CD4-positive, alpha-beta memory T cell (primary cell): ENCODE measurements at places on chromosomes 13 and 19. TPM values are rescaled to one million over a fixed set of nuclear protein-coding genes. Genes with fewer than 3 reads are reported as not detected.

The TMEM255B gene
- 1.00 TPM for total RNA-seq

The LILRA1 gene
- total RNA-seq, result not detected

The ATP4B gene
- not detected for total RNA-seq

The GFY gene
- not detected for total RNA-seq

- no peak for DNase-seq
- no peak overlapping the region for H3K4me3 ChIP-seq
- H3K4me1 ChIP-seq, result no peaks in the 10 kb centered on the region
- no peak overlapping the region for H3K27ac ChIP-seq
- H3K36me3 ChIP-seq, result no peaks in the 10 kb centered on the region
- no peaks in the 10 kb centered on the region for H3K27me3 ChIP-seq
Measured at GRCh38 chr19:35789195-35789977, 14.0 kb downstream of the ARHGAP33 start.

DNA sequence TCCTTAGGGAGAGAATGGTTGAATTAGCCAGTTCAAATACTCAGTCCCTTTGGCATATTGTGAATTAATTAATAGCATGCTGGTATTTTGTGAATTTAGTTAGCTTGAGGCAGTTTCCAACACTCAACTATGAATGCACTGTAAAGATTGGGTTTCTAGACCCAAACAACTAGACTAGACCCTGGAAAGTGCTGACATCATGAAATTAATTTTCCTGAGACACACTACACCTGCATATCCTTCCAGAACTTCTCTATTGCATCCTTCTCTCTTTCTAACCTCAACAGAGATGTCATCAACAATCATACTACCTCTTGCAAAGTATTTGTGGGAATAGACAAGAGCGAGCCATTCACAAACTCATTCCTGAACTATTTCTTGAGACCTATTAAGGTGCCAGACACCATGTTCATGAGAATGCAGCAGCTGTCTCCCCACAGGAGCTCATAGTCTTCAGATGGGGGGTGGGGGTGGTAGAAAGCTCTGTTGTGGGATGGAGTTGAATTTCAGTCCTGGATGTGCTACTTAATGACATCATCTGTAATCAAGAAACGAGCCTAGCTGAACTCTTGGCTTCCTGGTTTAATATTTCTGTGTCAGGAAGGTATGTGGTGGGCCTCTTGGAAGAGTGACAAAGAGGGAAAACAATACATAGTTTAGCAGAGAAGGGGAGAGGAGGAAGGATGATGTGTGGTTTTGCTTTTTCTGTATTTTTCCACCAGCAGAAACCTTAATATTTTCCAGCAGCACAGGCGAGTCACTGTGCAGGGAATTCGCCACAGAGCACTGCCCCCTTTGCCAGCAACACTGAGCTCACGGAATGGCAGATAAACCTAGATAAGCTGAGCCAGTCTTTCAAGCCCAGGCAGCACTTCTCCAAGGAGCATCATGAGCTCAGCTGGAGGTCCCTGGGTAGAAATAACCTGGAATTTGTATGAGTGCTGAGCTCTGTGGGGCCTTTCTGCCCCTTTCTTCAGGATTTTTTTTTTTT lies 53.1 kb upstream of the CYSLTR2 start:
- H3K27me3 ChIP-seq, result no peaks in the 10 kb centered on the region
- no peaks in the 10 kb centered on the region for H3K4me1 ChIP-seq
- no peak overlapping the region for H3K4me3 ChIP-seq
- DNase-seq, result no peak
- no peak overlapping the region for H3K27ac ChIP-seq
- no peaks in the 10 kb centered on the region for H3K36me3 ChIP-seq

GRCh38 chr19:51901860-51902259 lies 3.0 kb downstream of the ZNF649 start:
- DNase-seq, result no peak
- peaks cover 32% of the 10 kb centered on the region for H3K36me3 ChIP-seq
- no peaks in the 10 kb centered on the region for H3K27me3 ChIP-seq
- peaks cover 9% of the 10 kb centered on the region for H3K4me1 ChIP-seq

DNA sequence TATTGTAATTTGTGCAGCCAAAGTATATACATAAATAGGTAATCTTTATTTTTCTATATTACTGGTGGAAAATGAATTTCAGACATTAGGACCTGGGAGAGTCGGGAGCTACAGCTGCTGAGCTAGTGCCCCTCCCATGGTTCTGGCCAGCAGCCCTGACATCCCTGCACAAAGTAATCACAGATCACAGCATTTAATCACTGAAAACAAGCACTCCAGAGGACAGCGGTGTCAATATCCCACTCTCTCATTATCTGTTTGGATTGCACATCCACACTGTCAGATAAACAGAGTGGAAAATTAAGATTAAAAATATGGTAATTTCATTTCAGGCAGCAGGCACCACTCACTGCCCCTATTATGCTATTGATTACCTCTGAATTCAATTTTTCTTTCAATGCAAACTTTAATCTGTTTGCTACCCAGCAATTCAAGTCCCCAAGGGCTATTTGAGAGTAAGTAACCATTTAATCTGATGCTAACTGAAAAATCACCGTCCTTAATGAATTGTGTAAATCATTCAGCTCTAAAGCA lies 254.1 kb upstream of the SOX21 start:
- no peaks in the 10 kb centered on the region for H3K4me1 ChIP-seq
- DNase-seq, result no peak
- H3K27ac ChIP-seq, result no peak overlapping the region
- H3K4me3 ChIP-seq, result no peak overlapping the region
- H3K36me3 ChIP-seq, result no peaks in the 10 kb centered on the region
- H3K27me3 ChIP-seq, result peaks cover 22% of the 10 kb centered on the region

GRCh38 chr13:61777271-61777670 lies 361.6 kb upstream of the PCDH20 start:
- no peaks in the 10 kb centered on the region for H3K4me1 ChIP-seq
- H3K27ac ChIP-seq, result no peak overlapping the region
- H3K36me3 ChIP-seq, result no peaks in the 10 kb centered on the region

- DNase-seq, result no peak
Measured at GRCh38 chr13:45932676-45933075, 81.1 kb upstream of the SIAH3 start.

DNA sequence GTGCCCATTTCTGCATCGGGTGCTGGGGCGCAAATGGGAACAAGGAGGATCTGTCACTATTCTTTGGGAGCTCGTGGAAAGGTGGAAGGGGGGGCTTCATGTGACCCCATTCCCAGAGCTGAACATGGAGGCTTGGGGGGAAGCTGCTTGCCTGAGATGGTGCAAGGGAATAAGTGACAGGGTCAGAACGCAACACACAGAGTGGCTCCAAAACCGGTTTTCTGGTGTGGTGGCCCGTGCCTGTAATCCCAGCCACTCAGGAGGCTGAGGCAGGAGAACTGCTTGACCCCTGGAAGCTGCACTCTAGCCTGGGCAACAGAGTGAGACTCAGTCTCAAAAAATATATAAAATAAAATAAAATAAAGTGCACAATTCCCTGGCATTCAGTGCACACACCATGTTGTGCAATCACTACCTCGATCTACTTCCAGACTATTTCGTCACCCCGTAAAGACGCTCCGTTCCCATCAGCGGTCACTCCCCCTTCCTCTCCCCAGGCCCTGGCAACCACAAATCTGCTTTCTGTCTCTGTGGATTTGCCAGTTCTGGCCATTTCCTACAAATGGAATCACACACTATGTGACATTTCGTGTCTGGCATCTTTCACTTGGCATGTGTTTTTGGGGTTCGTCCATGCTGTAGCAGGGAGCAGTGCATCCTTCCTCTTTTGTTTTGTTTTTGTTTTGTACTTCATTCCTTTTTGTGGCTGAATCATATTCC lies 18.2 kb upstream of the COMP start:
- H3K36me3 ChIP-seq, result no peaks in the 10 kb centered on the region
- no peak overlapping the region for H3K4me3 ChIP-seq
- no peaks in the 10 kb centered on the region for H3K4me1 ChIP-seq
- no peak overlapping the region for H3K27ac ChIP-seq

- H3K4me3 ChIP-seq, result no peak overlapping the region
- no peak overlapping the region for H3K27ac ChIP-seq
- H3K27me3 ChIP-seq, result no peaks in the 10 kb centered on the region
- no peak for DNase-seq
- H3K4me1 ChIP-seq, result no peaks in the 10 kb centered on the region
- no peaks in the 10 kb centered on the region for H3K36me3 ChIP-seq
Measured at GRCh38 chr13:76854894-76855293, 31.3 kb downstream of the KCTD12 start.

GRCh38 chr13:59519819-59520218 lies 643.9 kb downstream of the DIAPH3 start:
- no peak overlapping the region for H3K4me3 ChIP-seq
- no peaks in the 10 kb centered on the region for H3K27me3 ChIP-seq
- H3K36me3 ChIP-seq, result no peaks in the 10 kb centered on the region

DNA sequence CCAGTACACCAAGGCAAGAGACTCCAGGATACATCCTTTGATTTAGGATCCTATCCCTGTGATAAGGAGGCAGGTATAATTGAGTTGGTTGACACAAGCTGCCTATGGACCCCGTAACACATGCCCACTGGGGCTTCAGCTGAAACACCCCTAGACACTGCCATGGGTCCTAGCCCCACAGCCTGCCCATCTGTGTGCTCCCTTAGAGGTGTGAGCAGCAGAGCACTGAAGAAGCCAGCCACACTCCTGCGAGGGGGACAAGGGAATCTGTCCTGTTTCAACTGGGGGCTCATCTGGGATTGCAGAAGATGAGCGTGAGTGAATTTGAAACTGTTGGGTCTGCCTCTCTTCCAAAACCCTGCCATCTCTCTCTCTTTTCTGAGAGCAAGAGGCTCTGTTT lies 385.9 kb upstream of the SLITRK6 start:
- no peak overlapping the region for H3K27ac ChIP-seq
- H3K4me1 ChIP-seq, result no peaks in the 10 kb centered on the region
- no peak overlapping the region for H3K4me3 ChIP-seq

DNA sequence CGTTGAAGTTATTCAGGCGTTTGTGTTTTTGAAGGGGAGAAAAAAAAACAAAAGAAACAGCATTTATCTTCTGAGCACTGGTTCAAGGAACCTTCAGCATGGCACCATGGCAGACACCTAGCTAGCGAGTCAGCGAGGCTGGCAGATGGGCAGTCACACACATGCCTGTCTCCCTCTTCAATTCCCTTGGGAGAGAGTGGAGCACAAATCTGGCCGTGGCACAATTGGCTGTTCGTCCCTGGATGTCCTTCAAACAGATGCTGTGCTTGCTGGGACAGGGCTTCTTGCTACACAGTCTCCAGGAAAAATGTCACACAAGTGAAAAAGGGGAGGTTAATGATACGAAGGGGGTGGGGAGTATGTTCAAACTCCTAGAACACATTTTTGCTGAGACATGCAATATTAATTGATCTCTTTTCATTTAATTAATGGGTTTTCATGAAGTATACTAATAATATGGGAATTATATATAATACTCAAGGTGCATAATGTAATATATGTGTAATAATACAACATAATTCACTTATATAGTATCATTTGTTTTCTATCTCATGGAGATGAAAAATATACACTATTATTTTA lies 1674.5 kb upstream of the SLC10A2 start:
- H3K4me3 ChIP-seq, result no peak overlapping the region
- no peaks in the 10 kb centered on the region for H3K36me3 ChIP-seq
- H3K27ac ChIP-seq, result no peak overlapping the region
- no peaks in the 10 kb centered on the region for H3K27me3 ChIP-seq
- H3K4me1 ChIP-seq, result no peaks in the 10 kb centered on the region

GRCh38 chr19:41019346-41019745 lies 28.3 kb downstream of the CYP2B6 start:
- H3K27me3 ChIP-seq, result no peaks in the 10 kb centered on the region
- no peak overlapping the region for H3K4me3 ChIP-seq
- no peaks in the 10 kb centered on the region for H3K4me1 ChIP-seq
- DNase-seq, result no peak
- no peak overlapping the region for H3K27ac ChIP-seq
